HL-60 (cell line): ENCODE measurements at places on chromosomes 2 and 18.

DNA sequence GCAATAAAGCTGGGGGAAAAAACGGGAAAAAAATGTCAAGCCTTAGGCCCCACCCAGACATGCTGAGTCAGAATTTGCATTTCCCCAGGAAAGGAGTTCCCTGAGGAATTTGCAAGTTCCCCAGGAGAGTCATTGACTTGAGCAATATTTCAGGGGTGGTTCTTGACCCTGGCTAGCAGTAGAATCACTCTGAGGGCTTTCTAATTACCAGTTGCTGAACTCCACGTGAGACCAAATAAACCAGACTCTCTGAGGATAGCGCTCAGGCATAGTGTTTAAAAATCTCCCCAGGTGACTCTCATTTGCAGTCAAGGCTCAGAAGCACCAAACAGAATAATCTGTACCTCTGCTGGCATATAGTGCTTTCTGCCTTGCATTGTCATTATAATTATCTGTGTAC lies 48.7 kb downstream of the C1QL2 start:
- no peak for DNase-seq

GRCh38 chr2:203718087-203718486 lies 11.6 kb downstream of the CD28 start:
- no peak for DNase-seq

DNA sequence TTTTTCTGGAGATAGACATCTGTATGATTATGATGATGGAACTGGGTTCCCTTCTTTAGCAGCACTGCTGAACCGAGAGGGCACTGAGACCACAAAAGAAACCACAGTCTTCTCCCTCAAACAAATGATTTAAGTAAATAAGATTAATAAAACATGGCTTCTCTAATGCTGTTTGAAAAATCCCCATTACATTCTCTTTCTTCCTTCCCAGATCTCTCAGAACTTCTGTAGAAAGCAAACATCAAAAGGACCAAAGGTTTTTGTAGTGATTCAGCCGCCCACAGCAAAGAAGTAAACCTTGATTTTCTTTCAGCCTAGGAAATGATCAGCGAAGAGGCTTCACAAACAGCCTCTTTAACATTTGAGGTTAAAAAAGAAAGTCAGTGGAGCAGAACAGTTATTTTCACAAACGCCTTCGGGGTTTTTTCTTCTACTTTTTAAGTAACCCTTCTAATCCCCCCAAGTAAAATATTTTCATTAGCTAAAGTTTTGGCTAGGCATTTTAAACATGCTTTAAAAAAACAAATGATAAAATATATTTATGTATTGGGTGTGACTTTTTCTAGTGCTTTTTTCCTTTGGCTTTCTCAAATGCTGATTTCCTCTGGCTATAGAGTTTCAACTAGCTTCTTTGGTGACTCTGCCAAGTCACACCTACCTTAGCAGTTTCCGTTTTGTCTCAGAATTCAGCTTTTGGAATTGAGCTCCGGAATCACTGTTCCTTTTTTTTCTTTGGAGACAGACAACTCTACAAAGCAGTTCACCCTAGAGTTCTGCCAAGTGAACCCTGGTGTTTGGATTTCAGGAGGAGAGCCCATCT lies 89.6 kb downstream of the UPP2 start:
- DNase-seq = no peak

DNA sequence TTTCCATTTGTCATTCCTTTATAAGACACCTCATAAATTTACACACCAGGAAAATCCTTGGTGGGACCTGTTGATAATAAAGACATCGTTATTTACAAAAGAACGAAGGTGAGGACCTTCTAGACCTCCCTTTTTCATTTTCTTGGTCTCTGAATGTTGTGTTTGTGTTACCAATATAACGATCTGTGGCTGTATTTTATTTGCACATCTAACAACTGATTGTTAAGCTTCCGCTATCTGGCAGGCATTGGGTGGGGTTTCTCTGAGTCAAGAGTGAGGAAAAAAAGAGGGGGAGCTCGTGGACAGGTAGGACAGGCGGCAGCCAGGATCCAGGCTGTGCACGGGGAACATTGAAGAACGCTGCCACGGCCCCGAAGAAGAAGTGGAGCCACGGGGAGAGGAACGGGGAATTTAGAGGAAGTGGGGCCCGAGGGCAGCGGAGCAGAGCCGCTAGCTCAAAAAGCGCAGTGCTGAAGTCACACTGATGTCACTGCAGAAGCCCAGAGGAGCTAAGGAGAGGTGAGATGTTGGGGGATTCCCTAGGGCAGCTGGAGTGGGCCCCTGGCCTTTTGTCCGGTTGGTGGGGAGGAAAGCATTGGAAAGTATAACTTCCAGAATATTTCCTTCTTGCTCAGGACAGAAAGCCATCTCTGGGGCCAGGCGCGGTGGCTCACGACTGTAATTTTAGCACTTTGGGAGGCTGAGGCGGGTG lies 20.9 kb upstream of the DNMT3A start:
- peak; percentile 80 for DNase-seq

GRCh38 chr2:111066062-111066593 lies 54.6 kb upstream of the BCL2L11 start:
- DNase-seq = peak; percentile 12

GRCh38 chr2:137929519-137929916 lies 34.8 kb upstream of the HNMT start:
- no peak for DNase-seq

- no peak for DNase-seq
Measured at GRCh38 chr18:36655074-36655473, 173.7 kb downstream of the TPGS2 start.

DNA sequence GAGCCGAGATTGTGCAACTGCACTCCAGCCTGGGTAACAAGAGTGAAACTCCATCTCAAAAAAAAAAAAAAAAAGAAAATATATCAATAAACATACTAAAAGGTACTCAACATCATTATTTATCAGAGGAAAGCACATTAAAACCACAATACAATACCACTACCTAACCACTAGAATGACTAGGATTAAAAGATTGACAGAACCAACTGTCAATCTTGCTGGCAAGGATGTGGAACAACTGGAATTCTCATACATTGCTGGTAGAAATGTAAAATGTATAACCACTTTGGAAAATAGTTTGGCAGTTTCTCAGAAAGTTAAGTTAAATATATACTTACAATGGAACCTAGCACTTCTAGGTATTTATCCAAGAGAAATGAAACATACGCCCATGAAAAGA lies 88.6 kb downstream of the B3GNT2 start:
- DNase-seq = no peak
